Right renal cortex interstitium (tissue), 3 donors: ENCODE measurements at places on chromosomes 6 and 20.

- DNase-seq: no peak
These were observed 52.4 kb downstream of the TMEM242 start for GRCh38 chr6:157270916-157271315.

GRCh38 chr6:40479706-40480105, 107.5 kb downstream of the LRFN2 start:
- no peak for DNase-seq

GRCh38 chr6:24227556-24227955, 101.5 kb downstream of the NRSN1 start:
- DNase-seq: no peak

GRCh38 chr20:61397790-61398189, 145.7 kb downstream of the CDH4 start:
- no peak for DNase-seq

- DNase-seq: no peak
These were observed 82.9 kb upstream of the MARCKS start for GRCh38 chr6:113774127-113774825.

DNA sequence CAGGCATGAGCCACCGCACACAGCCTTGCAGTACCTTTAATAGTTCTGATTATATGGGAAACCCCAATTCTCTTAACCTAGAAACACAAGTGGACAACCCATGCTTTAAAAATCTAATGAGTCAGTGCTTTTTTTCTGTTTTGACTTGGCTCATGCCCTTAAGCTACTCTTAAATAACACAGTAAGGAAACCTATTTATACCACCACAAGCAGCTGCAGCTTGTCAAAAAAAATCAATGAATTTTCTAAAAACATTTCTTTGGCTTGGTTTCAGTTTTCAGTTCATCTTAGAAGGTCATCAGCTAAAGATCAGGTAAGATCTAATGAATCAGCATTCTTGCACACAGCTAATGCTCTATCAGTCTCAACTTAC, 124.1 kb upstream of the DST start:
- DNase-seq: no peak

GRCh38 chr20:8722277-8722928, 346.5 kb upstream of the PLCB4 start:
- peak; percentile 35 for DNase-seq

- DNase-seq: no peak
These were observed 383.8 kb downstream of the TFAP2A start for GRCh38 chr6:10030942-10031537.

- DNase-seq: no peak
These were observed 91.0 kb downstream of the TBXT start for GRCh38 chr6:166076625-166077024.

DNA sequence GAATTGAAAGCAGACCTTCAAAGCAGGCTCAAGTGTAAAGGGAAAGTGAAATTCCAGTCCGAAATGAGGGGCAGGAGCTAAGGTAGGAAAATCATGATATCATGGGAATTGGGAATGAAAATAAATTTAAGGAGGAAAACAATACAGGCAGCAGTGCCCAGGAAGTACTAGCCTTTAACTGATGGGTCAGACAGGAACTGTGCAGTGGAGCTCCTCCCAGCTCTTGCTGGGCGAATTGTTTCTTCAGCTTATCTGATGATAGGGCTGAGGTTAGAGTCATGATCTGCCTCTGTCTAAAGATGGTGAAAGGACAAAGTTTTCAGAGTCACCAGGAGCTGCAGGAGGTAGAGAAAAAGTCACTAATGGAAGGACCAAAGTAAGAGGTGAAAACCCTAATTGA, 457.9 kb upstream of the PTCHD4 start:
- no peak for DNase-seq

DNA sequence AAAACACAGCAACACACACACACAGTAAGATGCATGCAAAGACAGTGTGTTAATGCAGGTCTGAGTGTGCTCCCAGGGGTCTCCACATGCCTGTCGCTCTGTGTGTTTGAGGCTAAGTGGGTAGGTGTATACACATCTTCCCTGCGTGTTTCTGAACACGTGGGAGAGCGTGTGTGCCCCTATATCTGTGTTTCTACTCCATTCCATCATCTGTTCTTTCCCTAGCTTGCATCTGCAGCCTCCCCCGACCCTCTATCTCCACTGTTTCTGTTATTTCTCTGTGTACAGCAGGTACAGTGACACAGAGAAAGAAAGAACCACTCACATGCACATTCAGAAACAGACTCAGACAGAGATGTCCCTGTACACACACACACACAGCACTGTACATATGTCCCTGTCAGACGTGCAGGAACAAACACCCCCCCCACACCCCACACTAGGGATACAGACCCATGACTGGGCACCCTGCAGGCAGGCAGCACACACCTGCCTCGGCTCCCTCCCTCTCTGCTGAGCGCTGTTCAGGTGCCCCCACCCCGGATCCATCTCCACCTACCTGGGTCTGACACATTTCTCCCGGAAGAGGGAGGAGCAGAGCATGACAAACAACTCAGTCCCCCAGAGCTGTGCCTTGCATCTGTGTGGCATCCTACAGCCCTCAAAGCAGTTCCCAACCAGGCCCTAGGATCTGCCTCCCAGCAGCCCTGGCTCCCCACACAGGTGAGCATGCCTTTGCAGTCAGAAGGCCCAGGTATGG, 27.6 kb downstream of the KCNK15 start:
- DNase-seq: no peak

- DNase-seq: no peak
These were observed 64.5 kb downstream of the EYA2 start for GRCh38 chr20:46959081-46959692.

DNA sequence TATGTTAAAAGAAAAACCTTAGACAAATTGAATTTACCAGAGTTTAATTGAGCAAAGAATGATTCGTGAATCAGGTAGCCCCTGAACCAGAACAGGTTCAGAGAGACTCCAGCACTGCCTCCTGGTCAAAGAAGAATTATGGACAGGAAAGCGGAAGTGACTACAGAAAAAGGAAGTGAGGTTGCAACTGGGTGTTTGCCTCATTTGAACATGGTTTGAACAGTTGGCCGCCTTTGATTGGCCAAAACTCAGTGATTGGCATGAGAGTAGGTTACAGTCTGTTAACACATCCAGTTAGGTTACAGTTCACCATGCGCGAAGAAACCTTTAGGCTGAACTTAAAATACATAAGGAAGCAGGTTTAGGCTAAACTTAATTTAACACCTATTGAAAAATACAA, 248.8 kb downstream of the TFAP2A start:
- no peak for DNase-seq

- no peak for DNase-seq
These were observed 114.7 kb upstream of the BEND3 start for GRCh38 chr6:107230024-107230423.

GRCh38 chr6:149895833-149896271, 2.1 kb downstream of the RAET1E start:
- DNase-seq: no peak

GRCh38 chr20:60561052-60561451, 602.8 kb downstream of the CDH26 start:
- no peak for DNase-seq

DNA sequence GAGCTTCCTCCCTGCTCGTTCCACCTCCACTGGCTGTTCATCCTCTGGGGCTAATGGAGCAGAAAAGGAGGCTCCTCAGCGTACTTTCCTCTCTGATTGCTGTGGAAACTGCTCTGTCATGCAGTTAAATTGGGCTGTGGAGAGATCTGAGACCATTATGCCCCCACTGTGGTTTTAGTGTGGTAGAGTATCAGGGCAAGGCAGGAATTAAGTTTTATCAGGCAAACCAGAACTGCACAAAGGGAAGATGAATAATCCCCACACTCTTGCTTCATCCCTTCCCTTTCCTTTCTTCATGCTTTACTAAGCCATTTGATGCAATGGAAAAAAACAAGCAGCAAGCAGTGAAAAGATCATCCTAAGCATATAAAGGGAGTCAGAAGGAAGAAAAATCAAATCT, 11.9 kb upstream of the ME1 start:
- no peak for DNase-seq

GRCh38 chr6:40371621-40372020, 215.5 kb downstream of the LRFN2 start:
- DNase-seq: no peak

DNA sequence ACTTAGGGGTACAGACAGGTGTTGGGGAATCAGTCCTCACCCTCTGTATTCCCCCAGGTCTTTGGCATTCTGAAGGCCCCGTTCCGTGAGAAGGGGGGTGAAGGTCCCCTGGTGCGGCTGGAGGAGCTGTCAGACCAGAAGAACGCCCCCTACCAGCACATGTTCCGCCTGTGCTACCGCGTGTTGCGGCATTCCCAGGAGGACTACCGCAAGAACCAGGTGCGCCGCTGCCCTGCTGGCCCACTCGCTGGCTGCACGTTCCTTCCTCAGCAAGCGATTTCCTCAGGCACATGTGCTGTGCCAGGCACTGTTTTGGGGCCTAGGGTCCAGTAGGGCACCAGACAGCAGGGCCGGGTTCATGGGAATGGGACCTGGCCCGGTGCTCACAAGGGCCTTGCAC, 44.4 kb downstream of the UQCC2 start:
- DNase-seq: no peak

GRCh38 chr6:33405386-33405940, 5.4 kb upstream of the PHF1 start:
- DNase-seq: no peak

- peak; percentile 59 for DNase-seq
These were observed 35.9 kb downstream of the PLCG1 start for GRCh38 chr20:41173161-41173721.

GRCh38 chr20:6680854-6681253, 86.6 kb upstream of the BMP2 start:
- DNase-seq: no peak

GRCh38 chr6:13992417-13993055, 67.8 kb downstream of the RNF182 start:
- DNase-seq: no peak

- no peak for DNase-seq
These were observed 599.2 kb downstream of the COL12A1 start for GRCh38 chr6:74606582-74607071.

DNA sequence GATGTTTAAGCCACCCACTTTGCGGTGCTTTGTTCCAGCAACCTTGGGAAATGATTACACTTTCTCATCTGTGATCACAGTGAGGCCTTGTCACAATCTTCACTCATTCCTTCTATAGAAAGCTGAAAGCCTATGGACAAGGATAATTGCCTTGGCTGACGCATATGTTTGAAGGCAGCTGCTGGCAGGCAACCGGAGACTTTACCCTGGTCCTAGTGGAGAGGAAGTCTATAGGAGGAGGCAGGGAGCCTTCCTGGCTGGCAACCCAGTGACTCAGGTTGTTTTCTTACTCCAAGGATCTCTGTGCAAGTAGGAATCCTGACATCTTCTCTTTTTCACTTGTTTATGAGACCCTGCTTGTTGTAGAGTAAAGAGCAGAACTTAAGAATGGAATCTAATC, 34.1 kb upstream of the ESR1 start:
- no peak for DNase-seq

DNA sequence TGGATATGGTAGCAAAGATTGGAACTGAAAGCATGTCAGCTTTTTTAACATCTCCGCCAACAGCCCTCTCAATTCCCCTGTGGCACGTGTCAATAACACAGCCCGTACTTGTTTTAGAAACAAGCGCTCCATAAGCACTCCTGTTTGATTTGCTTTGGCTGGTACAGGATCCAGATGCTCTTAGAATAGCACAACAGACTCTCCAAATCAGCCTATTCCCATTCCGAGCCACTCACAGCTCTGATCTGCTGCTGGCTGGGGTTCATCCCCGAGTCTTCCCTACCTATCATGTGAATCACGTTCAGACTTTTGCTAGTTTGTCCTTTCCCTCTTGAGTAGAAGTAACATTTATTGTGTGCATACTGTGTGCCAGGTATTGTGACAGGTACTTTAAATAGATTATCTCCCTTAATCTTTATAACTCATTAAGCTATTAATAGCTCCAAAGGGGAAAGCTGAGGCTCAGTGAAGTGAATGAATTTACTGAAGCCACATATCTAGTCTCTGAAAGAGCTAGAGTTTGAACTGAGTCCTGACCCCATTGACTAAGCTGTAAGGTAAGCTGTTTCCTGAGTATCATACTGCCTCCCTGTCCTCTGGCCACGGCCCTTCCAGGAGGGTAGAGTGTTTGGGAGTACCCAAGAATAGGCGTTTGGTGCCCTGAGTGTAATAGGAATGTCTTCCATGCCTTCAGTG, 46.7 kb downstream of the RALY start:
- no peak for DNase-seq

GRCh38 chr20:9038791-9039535, 29.9 kb upstream of the PLCB4 start:
- DNase-seq: peak; percentile 12

GRCh38 chr6:41730531-41731436, 4.6 kb downstream of the TFEB start:
- DNase-seq: no peak

- DNase-seq: no peak
These were observed 162.4 kb upstream of the AGPAT4 start for GRCh38 chr6:161436106-161436876.

DNA sequence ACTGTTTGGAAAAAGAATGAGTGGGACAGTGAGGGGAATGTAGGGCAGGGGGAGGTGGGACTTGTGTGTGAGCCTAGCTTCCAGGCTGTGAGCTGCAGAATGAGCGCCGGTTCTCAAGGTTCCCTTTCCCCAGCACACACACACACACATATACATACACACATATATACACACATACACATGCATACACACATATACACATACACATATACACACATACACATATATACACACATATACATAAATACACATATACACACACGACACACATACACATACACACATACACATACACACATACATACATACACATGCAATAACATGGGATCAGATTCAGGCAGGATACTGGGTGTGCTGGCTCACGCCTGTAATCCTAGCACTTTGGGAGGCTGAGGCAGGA, 66.5 kb downstream of the CNBD2 start:
- no peak for DNase-seq

- DNase-seq: no peak
These were observed 18.1 kb downstream of the VNN1 start for GRCh38 chr6:132695773-132696172.

- DNase-seq: no peak
These were observed 993.6 kb downstream of the KIF16B start for GRCh38 chr20:15579688-15580087.

GRCh38 chr6:39452306-39453145, 130.0 kb upstream of the KCNK16 start:
- DNase-seq: no peak

- no peak for DNase-seq
These were observed 144.3 kb upstream of the SULF2 start for GRCh38 chr20:47929368-47930115.

- no peak for DNase-seq
These were observed 103.1 kb downstream of the TNFRSF21 start for GRCh38 chr6:47206626-47207025.

GRCh38 chr20:43988451-43988850, 73.8 kb downstream of the TOX2 start:
- no peak for DNase-seq

GRCh38 chr6:121067381-121067780, 266.9 kb downstream of the TBC1D32 start:
- no peak for DNase-seq
